ENCODE measurements at places on chromosomes 1 and 21.

DNA sequence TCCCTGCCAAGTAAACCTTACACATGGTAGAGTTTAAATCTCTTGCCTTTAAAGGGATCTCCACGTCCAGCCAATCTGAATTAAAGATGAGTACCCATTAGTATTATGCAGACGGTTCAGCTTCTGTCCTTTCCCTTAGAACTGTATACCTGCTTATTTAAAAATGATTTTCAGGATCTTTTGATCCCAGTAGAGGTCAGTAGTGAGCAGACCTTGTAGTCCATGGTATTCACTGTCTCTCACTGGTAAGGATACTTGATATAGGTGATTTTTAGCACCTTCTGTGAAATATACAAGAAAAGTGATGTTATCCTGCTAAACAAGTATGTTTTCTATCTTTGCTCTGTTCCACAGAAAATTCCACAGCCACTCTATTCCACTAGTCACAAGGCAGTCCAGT, 1211.6 kb upstream of the ADGRL4 start:
- no peak for DNase-seq

DNA sequence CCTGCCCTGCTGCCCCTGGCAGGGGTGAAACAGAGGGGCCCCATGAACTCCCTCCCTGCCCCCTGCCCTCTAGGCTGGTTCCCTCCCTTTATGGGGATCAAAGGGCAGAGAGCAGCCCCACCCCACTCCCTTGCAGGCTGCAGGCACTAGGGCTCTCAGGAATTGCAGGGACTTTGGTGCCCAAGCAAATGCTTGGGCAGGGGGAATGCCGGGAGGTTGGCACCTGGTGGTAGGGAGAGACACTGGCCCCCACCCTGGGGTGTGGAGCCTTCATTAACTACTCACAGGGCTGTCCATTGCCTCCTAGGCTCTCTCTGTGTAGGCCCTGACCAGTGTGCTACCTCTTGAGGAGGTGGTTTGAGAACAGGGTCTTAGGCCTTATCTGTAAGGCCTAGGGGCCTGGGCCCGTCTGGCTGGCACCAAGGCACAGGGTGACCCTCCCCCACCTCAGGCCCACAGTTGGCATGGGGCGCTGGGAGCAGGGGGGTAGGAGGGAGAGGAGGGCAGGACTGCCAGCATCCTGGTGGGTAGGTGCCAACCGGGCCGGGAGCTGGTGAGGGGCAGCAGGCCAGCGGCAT, 4.7 kb downstream of the ZBTB7B start:
- DNase-seq, result no peak

DNA sequence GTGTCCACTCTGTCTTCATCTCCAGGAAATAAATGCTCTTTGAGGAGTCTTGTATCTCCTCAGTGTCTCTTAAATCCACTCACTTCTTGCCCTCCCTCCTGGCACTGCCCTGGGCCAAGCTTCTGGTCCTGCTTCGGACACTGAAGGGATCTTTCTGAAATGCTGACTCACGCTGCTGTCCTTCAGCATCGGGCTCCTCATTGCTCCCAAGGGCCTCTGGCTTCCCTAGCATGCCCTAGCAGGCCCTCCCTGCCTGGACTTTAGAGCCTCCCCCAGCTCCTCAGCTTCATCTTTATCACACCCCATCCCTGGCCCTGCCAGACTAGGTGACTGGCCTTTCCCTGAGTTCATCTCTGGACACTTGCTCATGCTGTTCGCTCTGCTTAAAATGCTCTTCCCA, 96.6 kb downstream of the FOXD2 start:
- no peak for DNase-seq

- no peak for DNase-seq
Measured at GRCh38 chr1:212459656-212460055, 26.9 kb downstream of the NENF start.
